ENCODE measurements at places on chromosomes 13 and 19. TPM values are rescaled to one million over a fixed set of nuclear protein-coding genes. Genes with fewer than 3 reads are reported as not detected.

The FFAR1 gene
- 0.43 TPM for total RNA-seq

The ZNF90 gene
- 0.21 TPM for total RNA-seq

- DNase-seq: no peak
Measured at GRCh38 chr19:30862876-30863275, 486.4 kb downstream of the TSHZ3 start.

GRCh38 chr13:47474839-47475238 lies 526.2 kb downstream of the SUCLA2 start:
- no peak for DNase-seq

The CILP2 gene
- total RNA-seq: 0.05 TPM

Data from GM12878 (cell line).